Esophagus mucosa (tissue), 1 donor: ENCODE measurements at places on chromosomes 5 and 9. TPM values are rescaled to one million over a fixed set of nuclear protein-coding genes. Genes with fewer than 3 reads are reported as not detected.

GRCh38 chr9:126999315-127000068, 84.9 kb downstream of the RALGPS1 start:
- no peak for ATAC-seq

DNA sequence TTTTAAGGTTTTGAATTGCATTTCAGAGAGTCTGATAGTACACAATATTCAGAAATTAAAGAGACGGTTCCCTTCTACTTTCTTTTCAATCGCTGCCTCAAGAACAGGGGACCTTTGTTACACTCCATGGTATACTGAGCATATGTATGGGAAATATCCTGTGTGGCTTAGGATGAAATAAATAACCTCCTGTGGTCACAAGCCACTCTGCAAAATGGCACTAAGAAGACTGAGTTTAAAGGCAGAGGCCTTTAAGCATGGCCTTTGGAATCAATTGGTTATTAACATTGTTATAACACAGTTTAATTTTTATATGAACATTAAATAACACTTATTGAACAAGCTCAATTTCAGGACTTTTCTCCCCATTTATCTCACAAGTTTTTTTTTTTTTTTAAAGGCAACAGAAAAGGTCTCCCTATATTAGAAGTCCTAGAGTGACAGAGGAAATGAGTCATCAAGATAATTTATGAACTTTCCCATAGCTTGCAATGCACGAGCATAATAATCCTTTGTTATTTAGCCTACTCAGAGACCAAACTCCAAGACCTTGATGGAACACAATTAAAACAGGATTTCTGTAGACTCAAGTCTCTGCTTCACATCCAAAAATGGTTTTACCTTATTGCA, 341.9 kb downstream of the TMEM167A start:
- no peak for ATAC-seq

The TSSK1B gene
- 0.48 TPM for total RNA-seq

DNA sequence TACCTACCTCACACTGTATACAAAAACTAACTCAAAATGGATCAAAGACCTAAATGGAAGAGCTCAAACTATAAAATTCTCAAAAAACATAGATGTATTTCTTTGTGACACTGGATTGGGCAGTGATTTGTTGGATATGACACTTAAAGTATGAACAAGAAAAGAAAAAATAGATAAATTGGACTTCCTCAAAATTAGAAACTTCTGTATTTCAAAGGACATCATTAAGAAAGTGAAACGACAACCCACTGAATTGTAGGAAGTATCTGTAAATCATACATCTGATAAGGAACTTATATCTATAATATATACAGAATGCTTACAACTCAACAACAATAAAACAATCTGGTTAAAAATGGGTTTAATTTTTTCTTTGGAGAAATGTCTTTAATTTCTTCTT, 96.7 kb downstream of the NRG2 start:
- no peak for ATAC-seq

The ZNF366 gene
- 1.1 TPM for total RNA-seq

- ATAC-seq: no peak
Measured at GRCh38 chr5:33850100-33850594, 41.6 kb downstream of the ADAMTS12 start.

The IL9 gene
- not detected for total RNA-seq

DNA sequence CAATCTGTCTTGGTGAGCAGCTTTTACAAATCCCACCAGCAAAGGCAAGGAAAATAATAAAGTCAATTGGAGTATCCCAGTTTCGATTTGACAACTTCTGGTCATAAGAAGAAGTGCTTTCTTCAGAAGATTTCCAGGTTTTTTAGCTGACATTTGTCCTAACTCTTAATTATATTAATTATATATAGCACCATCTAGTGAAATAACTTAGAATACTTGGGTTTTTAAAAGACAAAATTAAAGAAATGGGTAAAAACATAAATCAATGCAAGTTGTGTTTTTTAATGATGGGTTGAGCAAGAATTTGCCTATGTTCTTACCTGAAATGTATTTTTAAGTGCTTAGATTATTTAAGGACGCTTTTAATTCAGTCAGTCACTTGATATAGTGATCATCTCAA, 421.8 kb downstream of the ACTL7B start:
- ATAC-seq: no peak
